Stimulated activated CD8-positive, alpha-beta memory T cell treated with anti-CD3 and anti-CD28 coated beads, Interleukin-2, amount 100 ng/mL, for 48 hours (primary cell): ENCODE measurements at places on chromosomes 7 and 10.

- DNase-seq, result no peak
These were observed 897.8 kb downstream of the CNTNAP2 start for GRCh38 chr7:147014286-147014955.

DNA sequence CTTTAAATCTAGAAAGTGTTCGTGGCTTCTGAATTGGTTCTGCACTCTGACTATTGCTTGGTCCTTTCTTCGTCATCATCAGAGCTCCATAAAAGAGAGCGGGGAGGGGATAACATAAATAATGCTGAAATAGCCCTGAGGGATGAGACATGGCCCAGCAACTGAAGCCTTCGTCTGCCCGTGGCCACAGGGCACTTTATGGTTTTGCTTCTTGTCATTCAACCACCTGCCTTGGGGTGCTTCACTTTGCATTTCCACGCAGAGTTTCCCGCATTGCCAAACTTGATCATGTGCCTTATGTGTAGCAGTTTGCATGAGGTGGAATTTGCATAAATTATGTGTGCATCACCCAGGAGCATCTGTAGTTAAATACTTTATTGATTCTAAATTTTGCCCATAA, 15.9 kb downstream of the GSTO2 start:
- no peak for DNase-seq

DNA sequence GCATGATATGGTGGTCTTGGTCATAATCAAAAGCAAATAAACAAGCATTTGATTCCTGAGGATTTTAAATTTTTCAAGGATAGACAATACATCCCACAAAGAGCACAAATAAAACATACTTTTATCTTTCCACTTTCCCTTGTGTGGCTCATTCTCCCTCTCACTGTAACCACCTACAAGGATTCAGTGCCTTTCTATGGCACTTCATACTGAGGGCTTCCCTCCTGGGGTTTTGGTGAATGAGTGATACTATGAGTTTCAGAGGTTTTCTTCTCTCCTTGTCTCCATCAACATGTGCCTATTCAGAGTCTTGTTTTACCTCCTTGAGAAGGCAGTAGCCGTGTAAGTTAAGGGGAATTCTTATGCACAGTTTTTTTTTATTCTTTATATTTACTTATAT, 296.0 kb upstream of the TEX47 start:
- DNase-seq, result no peak

DNA sequence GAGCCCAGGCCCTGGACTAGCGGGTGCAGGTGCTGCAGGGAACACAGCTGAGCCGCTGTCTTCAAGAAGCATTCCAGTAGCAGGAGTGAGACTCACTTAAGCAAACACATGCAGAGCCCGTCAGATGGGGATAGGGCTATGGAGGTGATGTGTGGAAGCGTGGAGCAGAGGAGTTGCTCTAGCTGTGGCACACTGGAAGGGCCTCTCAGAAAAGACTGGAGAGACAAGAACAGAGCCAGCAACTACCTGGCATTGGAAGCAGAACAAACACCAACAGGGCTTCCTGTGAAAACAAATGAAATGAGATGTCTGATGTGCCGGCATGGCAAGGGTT, 37.8 kb upstream of the GALNTL5 start:
- no peak for DNase-seq

GRCh38 chr7:42852531-42852930, 59.3 kb downstream of the C7orf25 start:
- no peak for DNase-seq

GRCh38 chr10:43978091-43978490, 329.4 kb upstream of the ZNF32 start:
- DNase-seq, result no peak

DNA sequence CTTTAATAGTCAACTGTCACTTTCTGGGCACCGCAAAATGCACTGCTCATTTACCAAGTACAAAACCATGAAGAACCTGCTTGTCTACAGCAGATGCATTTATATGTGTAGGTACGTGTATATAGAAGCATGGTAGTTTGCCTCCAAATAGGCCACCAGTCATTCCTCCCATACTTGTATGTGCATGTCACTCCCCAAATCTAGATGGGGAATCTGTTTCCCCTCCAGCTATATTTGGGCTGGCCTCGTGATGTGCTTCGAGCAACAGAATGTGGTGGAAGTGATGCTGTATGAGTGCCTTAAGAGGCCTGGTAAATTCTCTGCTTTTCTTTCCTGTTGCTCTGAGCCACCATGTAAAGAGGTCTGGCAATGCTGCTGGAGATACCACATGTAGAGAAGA, 47.1 kb downstream of the PSMC2 start:
- DNase-seq, result no peak

GRCh38 chr10:4623200-4623599, 202.8 kb upstream of the AKR1E2 start:
- DNase-seq, result no peak

GRCh38 chr10:100769481-100769880, 24.1 kb downstream of the PAX2 start:
- DNase-seq, result no peak

DNA sequence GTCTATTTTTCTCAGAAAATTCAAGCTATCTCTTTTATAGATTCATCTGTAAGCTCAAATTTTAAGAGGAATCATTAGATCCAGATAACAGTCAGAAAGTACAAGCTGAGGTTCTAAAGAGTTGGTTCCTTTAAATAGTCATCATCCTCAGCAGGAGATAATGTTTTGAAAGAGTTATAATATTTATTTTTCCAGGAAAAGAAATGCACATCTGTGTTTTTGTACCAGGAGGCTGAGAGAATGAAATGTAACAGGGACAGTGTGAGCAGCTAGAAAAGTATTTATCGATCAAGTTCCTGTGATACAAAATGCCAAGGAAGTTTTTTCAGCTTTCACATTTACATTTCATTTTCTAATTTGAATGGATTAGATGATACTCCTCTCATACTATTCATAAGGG, 120.2 kb upstream of the LRRTM3 start:
- no peak for DNase-seq

DNA sequence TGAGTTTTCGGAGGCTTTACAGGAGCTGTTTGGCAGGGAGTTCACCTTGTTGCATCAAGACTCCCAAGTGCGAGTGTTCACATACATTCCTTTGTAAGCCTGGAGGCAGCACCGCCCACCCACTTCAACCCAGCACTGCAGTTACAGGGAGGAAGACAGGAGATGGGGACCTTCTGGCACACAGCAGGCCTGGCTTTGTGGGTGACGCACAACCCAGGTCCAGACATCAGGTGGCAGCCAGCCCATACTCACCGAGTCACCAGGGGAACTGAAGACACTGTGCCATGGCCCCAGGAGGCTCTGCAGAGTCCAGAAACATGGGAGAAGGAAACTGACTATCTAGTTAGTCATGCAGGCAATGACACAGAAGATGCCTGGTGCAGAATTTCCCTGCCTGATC, 305.9 kb upstream of the RNF32 start:
- DNase-seq, result no peak

DNA sequence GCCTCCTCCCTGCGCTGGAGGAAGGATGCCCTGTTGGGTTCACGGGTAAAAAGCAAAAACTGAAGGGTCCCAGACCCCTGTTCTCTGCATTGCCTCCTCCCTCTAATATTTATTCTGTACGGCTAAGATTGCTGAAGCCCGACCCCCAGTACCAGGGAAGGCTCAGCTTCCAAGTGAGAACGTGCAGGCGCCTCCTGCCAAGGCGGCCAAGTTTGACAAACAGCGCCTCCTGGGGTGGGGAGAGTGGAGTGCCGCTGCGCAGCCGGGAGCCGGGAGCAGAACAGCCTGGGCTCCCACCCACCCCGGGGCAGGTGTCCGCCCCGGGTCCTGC, 4.7 kb upstream of the EBF3 start:
- DNase-seq, result no peak

DNA sequence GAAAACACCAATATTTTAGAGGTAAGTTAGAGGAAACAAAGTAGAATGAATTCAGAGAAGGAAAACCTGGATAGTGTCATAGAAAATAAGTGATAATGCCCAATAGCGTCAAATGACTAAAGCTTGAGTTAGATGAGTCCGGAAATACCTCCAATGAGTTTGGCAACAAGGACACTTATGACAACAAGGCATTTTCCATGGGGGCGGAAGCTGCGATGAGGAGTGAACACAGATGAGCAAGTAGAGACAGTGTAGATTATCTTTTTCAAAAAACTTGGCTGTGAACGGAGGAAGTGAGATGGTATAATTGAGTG, 383 bp upstream of the R3HCC1L start:
- DNase-seq, result no peak

DNA sequence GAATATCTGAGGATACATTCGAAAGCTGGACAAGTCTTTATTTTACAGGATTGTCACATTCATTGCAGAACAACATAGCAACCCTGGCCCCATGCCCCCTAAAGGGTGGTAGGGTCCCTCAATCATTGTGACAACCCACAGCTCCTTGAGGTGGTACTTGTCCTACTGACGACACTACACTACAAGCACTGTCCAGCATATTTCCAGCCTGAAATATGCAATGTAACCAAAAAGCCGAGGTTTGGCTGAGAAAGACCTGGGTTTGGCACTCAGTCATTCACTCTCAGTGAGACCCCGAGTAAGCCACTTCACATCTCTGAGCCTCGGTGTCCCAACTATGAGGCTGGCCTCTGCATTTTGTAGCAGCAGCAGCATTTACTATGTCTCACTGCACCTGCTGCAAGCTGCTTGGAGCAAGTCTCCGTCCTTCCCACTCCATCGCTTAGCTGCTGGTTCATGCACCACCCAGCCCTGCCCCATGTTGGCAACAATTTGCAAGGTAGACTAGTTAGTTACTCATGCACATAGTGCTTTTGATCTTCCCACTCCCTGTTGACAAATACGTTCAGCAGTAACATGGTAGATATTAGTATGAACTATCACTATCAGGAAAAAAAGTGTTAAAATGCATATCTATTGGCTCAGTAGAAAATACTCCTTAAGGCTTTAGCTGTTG, 43.6 kb upstream of the TNPO3 start:
- no peak for DNase-seq

DNA sequence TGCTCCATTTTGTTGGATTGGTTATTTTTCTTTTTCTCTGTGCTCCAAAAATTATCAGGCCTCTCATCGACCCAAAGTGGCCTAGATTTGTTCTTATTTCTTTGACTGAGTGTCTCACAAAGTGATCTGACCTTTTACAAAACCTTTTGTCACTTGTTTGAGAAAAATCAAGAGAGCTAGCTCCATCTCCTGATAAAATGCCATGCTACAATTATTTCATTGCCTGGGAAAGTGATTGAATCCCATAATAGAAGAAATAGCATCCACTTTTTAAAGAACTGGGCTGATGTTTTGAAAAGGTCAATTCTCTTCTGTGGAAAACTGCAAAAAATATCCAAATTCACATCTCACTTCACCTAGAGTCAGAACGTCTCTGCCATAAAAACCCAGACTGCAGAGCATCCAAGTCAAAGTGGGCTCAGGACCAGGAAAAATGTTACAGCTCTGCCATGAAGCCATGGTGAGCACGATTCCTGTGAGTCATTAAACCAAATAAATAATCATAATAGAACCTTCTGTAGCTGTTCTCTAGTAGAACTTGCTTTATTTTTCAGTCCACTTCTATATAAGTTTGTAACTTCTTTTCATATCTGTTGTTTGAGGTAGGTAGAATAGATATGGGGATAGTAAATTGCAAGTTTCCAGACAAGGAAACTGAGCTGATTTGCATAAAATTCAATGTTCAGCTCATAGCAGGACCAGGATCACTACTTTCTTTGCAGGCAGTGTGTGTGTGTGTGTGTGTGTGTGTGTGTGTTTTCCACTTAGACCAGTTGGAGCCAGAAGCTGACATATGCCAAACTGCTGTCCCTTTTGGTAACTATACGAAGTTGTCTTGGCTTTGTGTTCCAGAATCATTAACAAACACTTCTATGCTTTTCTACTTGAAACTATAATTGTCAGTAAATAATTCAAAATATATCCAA, 632.5 kb upstream of the ANKRD30A start:
- DNase-seq, result no peak

GRCh38 chr10:98478430-98479222, 31.9 kb upstream of the HPS1 start:
- no peak for DNase-seq

DNA sequence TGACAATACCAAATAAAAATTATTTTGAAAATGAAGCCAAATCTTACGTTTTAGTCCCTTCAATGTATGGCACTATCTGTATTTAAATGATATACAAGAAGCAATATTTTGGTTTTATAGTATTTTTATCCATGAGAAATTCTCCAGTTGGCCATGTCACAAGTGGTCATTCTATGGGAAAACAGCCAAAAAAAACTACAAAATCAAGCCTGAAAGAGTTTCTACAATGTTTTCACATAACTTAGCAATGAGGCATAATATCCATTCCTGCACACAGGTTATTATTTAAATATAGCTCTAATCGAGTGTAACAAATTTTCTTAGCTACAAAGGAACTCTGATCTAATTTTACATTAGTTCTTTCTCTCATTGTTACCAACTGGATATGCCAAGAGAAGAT, 5.4 kb downstream of the RAB11FIP2 start:
- DNase-seq, result no peak

GRCh38 chr7:101112233-101112632, 14.7 kb upstream of the SERPINE1 start:
- no peak for DNase-seq

GRCh38 chr7:81183326-81183725, 264.5 kb upstream of the SEMA3C start:
- DNase-seq, result no peak

GRCh38 chr10:119478111-119478802, 64.3 kb downstream of the RGS10 start:
- no peak for DNase-seq
